Activated naive CD4-positive, alpha-beta T cell treated with Interleukin-2 at 50 U/mL for 16 hours (primary cell): ENCODE measurements at places on chromosomes 7 and 10.

DNA sequence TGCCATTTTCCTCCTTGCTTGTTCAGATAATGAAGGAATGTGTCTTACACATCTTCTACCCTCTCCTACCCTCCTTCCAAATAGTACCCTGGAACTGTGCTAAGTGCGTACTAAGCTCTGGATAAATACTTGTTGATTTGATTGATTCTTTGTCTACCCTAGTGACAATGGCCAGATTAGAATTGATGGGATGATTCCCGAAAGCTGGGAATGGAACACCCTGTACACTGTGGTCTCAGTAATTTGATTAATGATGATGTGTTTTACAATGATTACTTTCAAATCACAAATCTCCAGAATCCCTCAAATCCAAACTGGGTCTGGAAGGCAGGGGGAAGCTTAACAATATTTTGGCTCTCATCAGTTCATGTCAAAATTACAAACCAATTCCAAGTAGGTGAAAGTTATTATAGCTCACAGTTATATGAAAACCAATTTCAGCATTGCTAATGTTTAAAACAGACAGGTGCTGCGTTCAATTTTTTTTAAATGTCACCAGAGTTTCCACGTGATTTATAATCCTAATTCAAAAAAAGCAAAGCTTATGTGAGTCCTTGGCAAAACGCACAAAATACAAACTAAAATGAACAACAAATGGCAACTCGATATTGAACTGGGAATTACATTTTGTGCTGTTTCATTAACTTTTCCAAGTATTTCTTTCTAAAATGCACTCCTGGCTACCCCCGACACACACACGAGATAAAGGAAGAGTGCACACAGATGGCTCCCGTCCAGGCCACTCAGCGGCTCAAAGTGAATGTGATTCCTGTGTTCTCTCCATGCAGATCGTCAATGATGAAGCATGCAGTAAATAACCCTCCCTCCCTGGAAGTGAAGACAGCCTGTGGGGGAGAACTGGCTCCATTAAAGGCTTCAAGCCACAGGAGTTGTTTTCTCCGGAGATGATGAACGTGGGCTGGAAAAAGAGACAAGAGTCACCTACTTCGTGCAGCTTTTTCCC lies 21.7 kb upstream of the ADRB1 start:
- no peak for DNase-seq

GRCh38 chr7:74332373-74333176 lies 43.4 kb downstream of the CLIP2 start:
- DNase-seq: no peak

- no peak for DNase-seq
These were observed 18.9 kb downstream of the CALML3 start for GRCh38 chr10:5543623-5544022.

- no peak for DNase-seq
These were observed 395.5 kb upstream of the POM121L12 start for GRCh38 chr7:52639981-52640380.

DNA sequence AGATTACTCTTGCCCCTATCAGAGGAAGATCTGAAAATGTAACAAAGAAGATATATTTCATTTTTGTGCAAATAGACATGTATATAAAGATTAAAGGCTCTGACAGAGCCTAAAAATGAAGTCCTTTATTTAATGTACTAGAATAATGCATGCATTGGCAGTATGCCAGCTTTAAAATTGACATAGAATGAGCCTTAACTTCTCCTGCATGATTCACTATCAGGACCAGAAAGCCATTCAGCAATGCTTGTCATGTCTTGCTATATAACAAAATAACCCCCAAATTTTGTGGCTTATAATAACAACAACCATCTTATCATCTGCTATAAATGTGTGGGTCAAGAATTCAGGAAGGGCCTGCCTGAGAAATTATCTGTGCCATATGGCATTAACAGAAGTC lies 411.9 kb downstream of the GRM8 start:
- no peak for DNase-seq

GRCh38 chr10:43012578-43012977 lies 64.3 kb upstream of the RET start:
- no peak for DNase-seq

- peak; percentile 52 for DNase-seq
These were observed 2.9 kb downstream of the KLF6 start for GRCh38 chr10:3782146-3782450.

DNA sequence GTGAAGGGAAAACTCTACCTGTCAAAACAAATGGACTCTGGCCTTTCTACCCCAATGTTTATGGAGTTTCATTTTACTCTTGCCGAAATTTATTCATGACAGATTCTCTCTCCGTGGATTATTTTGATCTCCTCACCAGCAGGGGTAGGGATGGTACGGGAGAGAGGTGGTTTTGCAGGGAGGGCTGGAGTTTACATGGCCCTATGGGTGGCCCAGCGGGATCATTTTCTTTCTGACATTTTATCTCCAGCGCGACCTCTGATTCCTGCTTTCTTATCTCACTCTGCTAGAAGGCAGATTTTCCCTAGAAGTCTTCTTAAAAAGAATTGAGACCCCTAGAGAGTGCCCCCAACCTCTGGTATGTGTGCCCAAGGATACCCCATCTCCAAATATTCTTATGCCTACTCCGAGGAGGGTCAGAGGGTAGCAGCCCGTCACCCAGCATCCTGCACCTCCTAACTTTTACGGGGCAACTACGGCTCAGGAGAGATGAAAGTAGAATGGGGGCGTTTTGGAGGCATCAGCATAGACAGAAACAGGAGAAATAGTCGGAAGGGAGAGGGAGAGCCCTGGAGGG lies 10.1 kb upstream of the GATA3 start:
- DNase-seq: no peak
